Natural killer cell (primary cell): ENCODE measurements at places on chromosomes 11 and 22. TPM values are rescaled to one million over a fixed set of nuclear protein-coding genes. Genes with fewer than 3 reads are reported as not detected.

- DNase-seq, result no peak
Measured at GRCh38 chr11:77212314-77213007, 84.4 kb downstream of the MYO7A start.

- DNase-seq, result no peak
Measured at GRCh38 chr22:20654343-20655208, 119.3 kb upstream of the SERPIND1 start.

DNA sequence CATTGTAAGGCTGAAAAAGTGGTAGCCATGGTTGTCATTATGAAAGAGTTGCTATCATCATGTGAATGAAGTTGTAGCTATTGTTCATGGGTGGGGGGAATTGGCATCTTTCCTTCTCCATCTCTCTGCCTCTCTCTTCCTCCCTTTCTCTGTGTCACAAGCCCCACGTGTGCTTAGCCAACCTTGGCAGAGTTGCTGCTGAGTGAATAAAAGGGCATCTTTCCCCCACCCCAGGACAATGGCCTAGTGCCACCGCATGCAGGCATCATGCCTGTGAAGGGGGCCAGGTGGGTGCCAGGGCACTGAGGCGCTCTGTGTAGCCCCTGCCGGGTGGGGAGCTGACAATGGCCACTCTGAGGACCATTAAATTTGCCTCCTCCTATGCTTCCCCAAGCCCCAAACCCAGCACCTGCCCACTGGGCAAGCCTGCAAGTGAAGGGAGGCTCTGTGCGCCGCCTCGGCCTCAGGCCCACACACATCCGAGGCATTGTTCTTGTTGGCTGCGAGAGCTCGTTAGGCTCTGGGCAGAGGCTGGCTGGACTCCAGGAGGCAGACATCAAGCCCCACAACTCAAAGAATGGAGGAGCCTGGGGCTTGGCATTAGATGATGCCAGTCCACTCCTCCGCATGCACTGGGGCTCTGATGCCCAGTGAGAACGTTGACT, 103.9 kb downstream of the SEZ6L start:
- DNase-seq, result no peak

DNA sequence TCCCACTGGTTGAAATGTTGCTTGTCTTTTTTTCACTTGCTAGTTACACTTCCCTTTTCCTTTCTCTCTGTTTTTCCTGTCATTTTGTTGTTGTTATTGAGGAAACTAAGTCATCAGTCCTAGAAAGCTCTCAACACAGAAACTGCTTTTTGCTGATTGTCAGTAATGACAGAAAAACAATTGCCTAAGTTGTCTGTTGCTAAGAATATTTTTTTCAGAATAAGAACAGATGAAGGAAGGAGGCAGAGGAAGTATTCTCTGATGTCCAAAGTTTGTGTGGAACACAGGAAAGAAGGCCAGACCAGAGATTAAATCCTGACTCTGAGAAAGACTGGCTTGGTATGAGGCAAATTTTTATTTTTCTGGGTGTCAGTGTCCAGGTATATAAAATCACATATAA, 163.3 kb downstream of the CASP12 start:
- DNase-seq, result no peak

DNA sequence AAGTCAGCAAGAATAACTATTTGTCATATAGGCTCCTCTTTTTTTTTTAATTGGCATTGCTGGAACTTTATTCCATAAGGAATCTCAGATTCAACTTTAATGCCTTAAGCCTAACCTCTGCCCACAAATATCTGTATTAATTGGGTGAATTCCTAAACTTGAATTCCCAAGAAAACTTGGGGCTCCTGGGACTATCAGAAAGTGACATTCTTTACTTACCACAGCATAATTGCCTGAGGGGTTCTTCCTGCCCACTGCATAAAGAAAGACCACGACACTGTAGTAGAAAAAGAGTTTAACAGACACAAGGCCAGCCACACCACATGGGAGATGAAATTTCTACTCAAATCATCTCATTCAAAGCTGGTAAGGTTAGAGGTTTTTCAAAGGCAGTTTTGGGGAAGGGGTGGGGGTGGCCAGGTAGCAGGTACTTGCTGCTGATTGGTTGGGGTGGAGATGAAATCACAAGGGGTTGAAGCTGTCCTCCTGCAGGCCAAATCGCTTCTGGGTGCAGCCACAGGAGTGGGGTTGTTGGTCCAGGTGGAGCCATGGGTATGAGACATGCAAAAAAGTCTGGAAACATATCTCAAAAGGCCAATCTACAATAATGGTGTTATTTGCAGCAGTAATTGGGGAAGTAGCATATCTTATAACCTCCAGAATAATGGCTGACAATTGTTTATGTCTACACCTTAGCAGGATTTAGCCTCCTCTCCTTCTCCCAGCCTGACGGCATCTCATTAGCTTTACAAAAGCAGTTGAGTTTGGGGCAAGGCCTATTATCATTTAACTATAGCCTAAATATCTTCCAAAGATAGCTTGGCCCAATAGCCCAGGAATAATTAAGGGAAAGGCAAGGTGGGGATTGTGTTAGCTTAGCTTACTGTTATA, 4.8 kb upstream of the NLRP10 start:
- DNase-seq, result no peak

DNA sequence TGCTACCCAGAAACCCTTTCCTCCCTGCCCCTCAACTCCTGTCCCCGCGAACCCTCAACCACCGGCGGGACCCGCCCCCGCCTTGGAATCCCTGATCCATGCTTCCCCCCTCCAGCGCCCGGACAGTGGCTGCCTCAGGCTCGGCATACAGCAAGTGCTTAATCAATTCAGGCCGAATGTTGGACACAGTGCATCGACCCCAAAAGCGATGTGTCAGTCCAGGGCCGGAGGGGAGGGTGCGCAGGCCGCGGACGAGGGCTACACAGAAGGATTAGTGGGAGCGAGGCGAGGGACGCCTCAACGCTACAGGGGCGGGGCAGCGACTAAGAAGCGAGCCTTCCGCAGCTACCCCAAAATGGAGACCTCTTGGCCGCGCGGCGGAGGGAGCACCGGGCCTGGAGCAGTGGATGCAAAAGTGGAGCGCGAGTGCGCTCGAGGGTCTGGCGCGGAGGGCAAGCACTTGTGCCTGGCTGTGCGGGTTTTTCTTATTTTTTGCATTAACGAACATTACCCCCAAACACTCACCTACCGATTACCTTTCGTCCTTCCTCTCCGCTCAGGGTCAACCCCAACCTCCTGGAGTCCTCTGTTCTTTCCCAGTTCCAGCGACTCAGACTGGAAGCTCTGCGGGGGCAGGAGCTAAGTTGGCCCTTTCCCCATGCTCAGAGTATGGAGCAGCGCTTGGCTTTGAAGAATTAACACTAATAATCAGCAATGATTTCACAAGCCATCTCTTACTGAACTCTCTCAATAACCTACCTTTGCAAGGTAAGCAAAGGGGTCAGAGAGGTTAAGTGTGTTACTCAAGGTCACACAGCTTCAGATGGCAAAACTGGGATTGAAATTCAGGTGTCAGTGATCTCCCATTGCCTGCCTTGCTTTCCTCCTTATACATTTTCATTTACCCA, 30.0 kb upstream of the WNT11 start:
- peak; percentile 30 for DNase-seq

DNA sequence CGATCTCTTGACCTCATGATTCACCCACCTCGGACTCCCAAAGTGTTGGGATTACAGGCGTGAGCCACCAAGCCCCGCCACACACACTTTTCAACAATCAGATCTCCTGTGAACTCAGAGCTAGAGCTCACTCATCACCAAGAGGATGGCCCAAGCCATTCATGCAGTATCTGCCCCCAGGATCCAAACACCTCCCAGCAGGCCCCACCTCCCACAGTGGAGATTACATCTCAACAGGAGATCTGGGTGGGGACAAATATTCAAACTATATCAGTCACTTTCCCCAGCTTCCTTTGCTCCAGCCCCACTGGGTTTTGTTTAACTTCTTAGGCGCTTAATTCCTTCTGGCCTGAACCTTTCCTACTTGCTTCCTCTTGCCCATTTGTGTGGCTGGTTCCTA, 26.3 kb upstream of the SORL1 start:
- DNase-seq, result no peak

- DNase-seq, result no peak
Measured at GRCh38 chr11:102446606-102447005, 6.0 kb downstream of the TMEM123 start.

GRCh38 chr11:67053896-67054329, 2.7 kb upstream of the RHOD start:
- DNase-seq, result no peak

DNA sequence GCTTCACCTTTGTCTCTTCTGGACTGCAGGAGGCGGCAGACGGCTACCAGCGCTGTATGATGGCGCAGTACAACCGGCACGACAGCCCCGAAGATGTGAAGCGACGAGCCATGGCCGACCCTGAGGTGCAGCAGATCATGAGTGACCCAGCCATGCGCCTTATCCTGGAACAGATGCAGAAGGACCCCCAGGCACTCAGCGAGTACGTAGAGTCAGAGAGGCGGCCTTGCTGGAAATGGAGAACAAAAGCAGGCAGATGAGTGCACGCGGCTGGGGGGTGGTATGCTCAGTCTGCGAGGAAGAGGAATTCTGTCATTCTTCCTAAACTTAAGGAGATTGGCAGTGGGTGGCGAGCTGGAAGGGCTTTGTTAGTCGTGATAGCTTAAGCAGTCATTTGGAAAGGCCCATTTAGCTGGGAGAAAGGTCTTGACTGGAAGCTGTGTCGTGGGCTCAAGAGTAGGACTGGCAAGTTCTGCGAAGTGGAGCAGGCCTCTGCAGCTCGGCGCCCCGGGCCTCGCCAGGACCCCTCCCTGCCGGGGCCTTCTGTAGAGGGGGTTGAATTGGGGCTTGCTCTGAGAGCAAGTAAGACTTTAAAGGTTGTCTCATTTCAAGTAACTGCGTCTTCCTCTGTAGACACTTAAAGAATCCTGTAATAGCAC, 3.0 kb upstream of the FERMT3 start:
- DNase-seq, result no peak

Gene ZNF215
- total RNA-seq, result not detected

Gene OR52A1
- not detected for total RNA-seq

Gene NAALAD2
- total RNA-seq, result not detected

Gene KCNJ5
- 0.18 TPM for total RNA-seq

Gene VWCE
- 0.61 TPM for total RNA-seq

Gene KRTAP5-2
- not detected for total RNA-seq

Gene MCHR1
- total RNA-seq, result not detected
